Activated CD4-positive, alpha-beta memory T cell treated with anti-CD3 and anti-CD28 coated beads for 36 hours (primary cell): ENCODE measurements at places on chromosomes 4 and X.

GRCh38 chr4:20273793-20274192 lies 22.1 kb downstream of the SLIT2 start:
- H3K27me3 ChIP-seq, result no peaks in the 10 kb centered on the region
- no peaks in the 10 kb centered on the region for H3K4me1 ChIP-seq
- no peak for DNase-seq
- no peak overlapping the region for H3K27ac ChIP-seq
- no peak overlapping the region for H3K4me3 ChIP-seq

DNA sequence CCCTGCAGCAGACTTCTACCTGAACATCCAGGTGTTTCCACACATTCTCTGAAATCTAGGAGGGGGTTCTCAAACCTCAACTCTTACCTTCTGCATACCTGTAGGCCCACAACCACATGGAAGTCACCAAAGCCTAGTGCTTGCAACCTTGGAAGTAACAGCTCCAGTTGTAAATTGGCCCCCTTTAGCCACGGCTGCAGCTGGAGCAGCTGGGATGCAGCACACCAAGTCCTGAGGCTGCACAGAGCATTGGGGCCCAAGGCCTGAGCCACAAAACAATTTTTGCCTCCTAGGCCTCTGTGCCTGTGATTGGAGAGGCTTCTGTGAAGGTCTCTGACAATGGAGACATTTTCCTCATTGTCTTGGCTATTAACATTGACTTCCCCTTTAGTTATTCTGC lies 772.4 kb upstream of the INTU start:
- DNase-seq, result no peak
- H3K36me3 ChIP-seq, result no peaks in the 10 kb centered on the region
- H3K27ac ChIP-seq, result no peak overlapping the region
- H3K4me1 ChIP-seq, result no peaks in the 10 kb centered on the region

GRCh38 chr4:150079081-150079581 lies 886 bp downstream of the DCLK2 start:
- peaks cover 42% of the 10 kb centered on the region for H3K27me3 ChIP-seq
- peaks cover 5% of the 10 kb centered on the region for H3K4me1 ChIP-seq
- H3K36me3 ChIP-seq, result no peaks in the 10 kb centered on the region
- peak; percentile 33 for DNase-seq
- H3K27ac ChIP-seq, result no peak overlapping the region

DNA sequence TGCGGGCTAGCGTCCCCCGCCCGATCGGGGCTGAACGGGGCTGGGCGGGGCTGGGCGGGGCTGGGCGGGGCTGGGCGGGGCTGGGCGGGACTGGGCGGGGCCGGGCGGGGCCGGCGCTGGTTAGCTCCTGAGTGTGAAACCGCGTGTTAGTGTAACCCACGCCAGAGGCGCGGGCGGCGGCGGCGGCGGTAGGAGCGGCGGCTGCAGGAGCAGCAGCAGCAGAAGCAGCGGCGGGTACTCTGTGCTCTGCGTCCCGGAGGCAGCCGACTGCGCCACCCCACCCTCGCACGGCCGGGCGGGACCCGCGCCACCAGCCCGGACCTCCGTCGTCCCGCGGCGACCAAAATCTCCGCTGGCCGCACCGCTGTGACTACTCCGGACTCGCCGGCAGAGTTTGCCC lies 128.1 kb downstream of the LAS1L start:
- peak overlapping the region; percentile 39 for H3K4me3 ChIP-seq
- H3K27me3 ChIP-seq, result peaks cover 21% of the 10 kb centered on the region
- peaks cover 2% of the 10 kb centered on the region for H3K4me1 ChIP-seq
- no peaks in the 10 kb centered on the region for H3K36me3 ChIP-seq
- no peak overlapping the region for H3K27ac ChIP-seq

GRCh38 chrX:46630141-46630540 lies 56.6 kb downstream of the CHST7 start:
- H3K27me3 ChIP-seq, result no peaks in the 10 kb centered on the region
- no peak overlapping the region for H3K4me3 ChIP-seq
- no peak overlapping the region for H3K27ac ChIP-seq
- H3K4me1 ChIP-seq, result peaks cover 50% of the 10 kb centered on the region
- no peak for DNase-seq

GRCh38 chr4:158652920-158653319 lies 18.8 kb downstream of the C4orf46 start:
- peaks cover 7% of the 10 kb centered on the region for H3K4me1 ChIP-seq
- no peak overlapping the region for H3K4me3 ChIP-seq
- H3K36me3 ChIP-seq, result no peaks in the 10 kb centered on the region
- no peak overlapping the region for H3K27ac ChIP-seq
